Sigmoid colon (tissue), 7 donors: ENCODE measurements at places on chromosomes 1 and 21. TPM values are rescaled to one million over a fixed set of nuclear protein-coding genes. Genes with fewer than 3 reads are reported as not detected.
A peak's percentile ranks its signal among the peaks of the same experiment; 100 is the strongest.

The PCBP3 gene
- 2.4 TPM for polyA plus RNA-seq

The ZYG11B gene
- polyA plus RNA-seq: 9.1 TPM

The ANGPTL3 gene
- polyA plus RNA-seq: not detected

The WDR64 gene
- polyA plus RNA-seq: not detected

- DNase-seq: peak; percentile 83
Measured at GRCh38 chr1:178726087-178726517, 1.1 kb downstream of the RALGPS2 start.

DNA sequence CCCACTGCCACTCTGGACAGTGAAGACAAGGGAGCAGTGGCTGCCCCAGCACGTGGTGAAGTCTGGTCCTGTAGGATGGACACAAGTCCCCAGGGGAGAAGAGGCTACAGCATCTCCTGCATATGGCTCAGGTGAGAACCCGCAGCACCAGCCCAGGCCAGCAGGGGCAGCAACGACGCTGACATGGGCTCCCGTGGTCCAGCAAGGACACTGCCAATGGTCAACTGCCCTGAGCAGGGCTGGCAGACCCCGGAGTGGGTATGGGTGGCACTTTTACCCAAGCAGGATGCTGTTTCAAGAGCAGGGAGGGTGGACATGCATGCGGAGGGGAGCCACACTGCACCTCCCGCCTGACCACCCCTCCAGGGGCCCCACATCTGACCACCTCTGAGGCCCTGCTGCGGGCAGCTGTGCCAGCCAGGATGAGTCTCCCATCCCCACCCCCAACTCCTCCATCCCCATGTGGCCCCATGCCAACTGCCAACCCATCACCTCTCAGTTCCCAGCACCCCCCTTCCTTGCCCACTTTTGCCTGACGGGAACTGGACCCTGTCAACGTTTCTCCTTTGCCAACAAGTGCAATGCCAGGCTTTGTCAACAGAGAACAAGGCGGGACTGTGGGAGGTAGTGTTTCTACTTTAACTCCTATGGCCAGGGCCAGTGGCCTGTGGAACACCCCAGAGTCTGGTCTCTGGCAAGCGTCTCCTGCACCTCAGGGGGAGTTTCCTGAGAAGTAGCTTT, 8.6 kb downstream of the MORN1 start:
- DNase-seq: peak; percentile 67

- DNase-seq: peak; percentile 13
Measured at GRCh38 chr1:54460351-54460750, 54.2 kb upstream of the SSBP3 start.

DNA sequence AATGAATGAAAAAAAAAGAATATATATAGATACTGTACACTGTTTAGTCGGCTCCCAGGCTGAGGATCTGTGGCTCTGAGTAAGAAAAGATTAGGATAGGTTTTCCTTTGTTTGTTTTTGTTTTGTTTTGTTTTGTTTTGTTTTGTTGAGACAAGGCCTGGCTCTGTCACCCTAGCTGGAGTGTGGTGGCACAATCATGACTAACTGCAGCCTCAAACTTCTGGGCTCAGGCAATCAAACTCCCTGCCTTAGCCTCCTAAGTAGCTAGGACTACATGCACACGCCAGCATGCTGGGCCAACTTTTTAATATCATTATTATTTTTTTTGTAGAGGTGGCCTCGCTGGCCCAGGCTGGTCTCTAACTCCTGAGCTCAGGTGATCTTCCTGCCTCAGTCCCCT, 87.9 kb upstream of the PTBP2 start:
- no peak for DNase-seq

- DNase-seq: peak; percentile 77
Measured at GRCh38 chr1:111513410-111514020, 10.1 kb upstream of the ADORA3 start.

DNA sequence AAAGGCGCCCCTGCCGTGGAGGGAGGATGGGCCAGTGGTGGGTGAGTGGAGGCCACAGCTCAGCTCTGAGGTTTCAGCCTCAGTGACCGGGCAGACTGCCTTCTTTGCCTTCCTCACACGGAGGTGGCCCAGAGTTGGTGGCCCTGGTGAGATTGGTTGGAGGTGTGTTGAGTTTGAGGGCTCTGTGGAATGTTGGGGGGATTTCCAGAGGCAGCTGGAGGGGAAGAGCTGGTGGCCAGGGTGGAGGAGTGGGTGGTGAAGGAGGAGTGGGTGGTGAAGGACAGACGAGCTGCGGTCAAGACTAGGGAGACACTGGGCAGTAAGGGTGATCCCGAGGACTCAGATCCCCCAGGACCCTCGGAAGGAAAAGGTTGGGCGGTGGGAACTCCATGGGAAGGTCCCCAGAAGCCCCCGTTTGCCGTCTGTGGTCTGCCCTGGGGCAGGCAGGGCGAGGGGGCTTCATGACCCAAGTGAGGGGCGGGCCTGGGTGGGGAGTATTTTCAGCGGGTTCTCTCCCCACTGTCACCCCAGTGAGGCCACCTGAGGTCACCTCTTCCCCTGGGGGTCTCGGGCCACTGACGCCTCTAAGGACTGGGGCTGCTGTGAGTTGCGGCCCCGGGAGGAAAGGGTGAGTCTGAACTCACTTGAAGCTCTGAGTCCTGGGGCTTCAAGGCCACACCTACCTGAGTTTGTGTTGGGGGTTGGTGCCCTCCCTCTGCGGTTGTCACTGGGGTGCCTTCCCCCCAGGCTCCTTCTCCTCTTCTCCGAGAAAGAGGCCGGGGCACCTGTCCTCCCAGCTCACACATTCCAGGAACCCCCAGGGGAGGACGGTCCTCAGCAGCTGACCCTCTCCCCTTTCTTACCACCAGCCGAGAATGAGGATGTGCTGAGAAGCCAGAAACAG, 22.7 kb upstream of the PIK3CD start:
- DNase-seq: no peak

- DNase-seq: peak; percentile 71
Measured at GRCh38 chr1:15836772-15837669, 10.5 kb upstream of the SPEN start.

DNA sequence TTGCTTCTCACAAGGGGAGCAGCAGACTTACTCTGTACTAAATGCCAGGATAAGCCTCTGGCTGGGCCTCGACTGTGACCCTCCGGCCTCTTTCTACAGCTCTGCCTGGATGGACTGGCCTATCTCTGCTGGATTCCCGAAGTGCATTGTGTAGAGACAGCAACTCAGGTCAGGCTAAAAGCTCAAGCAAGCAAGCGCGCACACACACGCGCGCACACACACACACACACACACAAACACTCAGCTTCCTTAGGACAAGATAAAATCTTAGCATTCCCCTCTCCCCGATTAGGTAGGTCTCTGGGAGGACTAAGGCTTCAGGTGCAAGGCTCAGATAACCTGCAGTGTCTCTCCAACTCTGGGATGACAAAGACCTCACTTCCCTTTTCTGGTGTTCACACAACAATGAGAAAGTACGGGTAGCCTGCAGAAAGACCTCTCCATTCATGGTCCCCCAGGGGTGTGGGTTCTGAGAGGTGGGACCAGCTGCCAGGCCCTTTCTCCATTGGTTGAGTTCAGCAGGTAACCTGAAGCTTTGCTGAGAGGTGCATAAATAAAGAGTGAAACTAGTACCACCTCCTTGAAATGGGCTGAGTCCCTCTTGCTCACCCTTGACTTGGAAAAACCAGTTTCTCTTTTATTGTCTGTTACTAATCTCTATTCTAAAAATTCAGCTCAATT, 155.1 kb upstream of the CAMK1G start:
- DNase-seq: no peak

- DNase-seq: peak; percentile 79
Measured at GRCh38 chr21:43740497-43741156, 21.7 kb downstream of the PDXK start.

- no peak for DNase-seq
Measured at GRCh38 chr1:7438921-7439655, 332.0 kb upstream of the VAMP3 start.

GRCh38 chr1:68120136-68120791, 69.8 kb upstream of the DIRAS3 start:
- DNase-seq: no peak

DNA sequence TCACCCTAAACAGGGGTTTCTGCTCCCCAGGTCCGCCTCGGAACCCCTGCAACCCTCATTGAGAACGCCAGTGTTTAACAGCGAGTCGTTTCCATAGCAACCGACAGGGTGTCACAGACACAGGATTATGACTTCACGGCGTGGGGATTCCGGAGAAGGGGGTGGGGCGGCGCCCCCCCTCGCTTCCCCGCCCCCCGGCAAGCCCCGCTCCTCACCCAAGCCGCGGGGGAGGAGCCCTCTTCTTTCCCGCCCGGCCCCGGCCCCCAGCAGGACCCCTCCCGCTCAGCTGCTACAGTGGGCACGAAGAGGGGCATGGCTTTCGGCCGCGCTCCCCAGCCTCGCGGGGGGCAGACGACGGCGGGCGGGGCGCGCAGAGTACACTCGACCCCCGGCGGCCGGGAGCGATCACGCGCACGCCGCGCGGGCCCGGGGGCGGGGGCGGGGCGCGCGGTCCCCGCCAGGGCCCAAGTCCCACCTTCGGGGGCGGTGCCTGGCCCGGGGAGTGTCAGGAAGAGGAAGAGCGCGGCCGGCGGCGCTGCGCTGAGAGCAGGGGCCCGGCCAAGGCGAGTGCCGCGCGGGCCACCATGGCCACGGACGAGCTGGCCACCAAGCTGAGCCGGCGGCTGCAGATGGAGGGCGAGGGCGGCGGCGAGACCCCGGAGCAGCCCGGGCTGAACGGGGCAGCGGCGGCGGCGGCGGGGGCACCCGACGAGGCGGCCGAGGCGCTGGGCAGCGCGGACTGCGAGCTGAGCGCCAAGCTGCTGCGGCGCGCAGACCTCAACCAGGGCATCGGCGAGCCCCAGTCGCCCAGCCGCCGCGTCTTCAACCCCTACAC, at the start of gene EFHD2:
EFHD2 (plus strand) TSS at position 501 of the 835 bp plus-strand sequence; CDS start at position 585, 84 bp downstream.
- peak; percentile 92 for DNase-seq

DNA sequence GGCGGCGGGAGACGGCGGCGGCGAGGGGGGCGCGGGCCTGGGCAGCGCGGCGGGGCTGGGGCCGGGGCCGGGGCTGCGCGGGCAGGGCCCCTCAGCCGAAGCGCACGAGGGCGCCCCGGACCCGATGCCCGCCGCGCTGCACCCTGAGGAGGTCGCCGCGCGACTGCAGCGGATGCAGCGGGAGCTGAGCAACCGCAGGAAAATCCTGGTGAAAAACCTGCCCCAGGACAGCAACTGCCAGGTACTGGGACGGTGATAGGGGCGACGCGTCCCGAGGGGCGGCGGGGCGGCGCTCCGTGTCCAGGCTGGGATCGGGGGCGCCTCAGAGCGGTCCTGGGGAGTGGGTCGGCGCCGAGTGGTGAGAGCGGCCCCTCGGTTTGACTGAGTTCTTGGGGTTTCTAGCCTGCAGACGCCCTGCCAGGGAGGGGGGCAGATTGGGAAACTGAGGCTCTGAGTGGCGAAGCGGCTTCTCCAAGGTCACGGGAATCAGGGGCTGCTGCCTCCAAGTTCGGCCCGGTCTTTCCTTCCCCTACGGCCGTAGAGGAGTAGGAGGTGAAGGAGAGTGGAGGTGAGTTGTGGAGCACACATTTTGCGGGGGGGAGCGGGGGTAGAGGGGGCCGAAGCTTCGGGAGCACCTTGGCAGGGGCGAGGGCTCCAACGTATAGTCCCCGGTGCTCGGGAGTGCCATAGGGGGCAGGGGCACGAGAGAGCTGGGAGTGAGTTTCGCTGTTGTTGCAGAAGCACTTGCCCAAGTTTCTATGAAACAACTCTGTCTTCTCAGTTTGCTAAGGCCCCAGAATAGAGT, 508 bp downstream of the RAVER2 start:
- DNase-seq: peak; percentile 73

DNA sequence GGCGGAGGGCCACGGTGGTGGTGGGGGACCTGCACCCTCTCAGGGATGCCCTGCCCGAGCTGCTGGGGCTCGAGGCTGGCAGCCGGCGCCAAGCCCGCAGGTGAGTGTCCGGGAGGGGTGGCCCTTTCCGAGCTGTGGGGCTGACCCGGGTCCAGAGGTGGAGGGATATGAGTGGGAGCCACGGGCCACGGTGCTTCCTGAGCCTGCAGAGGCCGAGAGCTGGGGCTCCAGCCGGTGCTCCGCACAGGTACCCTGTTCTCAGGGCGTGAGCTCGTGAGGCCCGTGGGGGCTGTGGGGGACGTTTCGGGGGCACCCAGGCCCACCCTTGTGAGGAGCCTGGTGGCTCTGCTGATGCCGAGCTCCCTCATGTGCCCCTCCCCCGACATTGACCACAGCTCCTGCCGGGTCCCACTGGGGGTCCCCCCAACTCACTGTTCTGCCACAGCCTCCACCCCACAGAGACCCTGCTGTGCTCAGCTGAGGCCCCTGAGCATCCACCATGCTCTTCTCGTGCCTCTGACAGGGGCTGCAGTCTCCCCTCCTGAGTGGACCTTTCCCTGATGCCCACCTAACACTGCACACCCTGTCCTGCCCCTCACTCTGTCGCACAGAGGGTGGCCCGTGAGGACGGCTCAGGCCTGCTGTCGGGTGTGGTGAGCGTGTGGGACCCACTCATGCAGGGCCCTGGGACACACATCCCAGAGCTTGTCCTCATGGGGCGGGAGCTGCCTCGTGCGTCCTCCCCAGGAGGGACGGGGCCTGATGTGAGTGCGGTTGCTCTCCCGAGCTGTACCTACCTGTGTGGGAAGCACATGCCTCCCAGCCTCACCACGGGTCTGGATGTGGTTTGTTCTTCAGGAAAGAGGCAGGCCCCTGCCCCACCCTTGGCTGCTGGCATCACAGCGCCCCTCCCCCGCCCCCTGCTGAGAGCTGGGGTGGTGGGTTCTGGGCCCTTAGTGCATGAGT, 27.5 kb downstream of the SLX9 start:
- peak; percentile 69 for DNase-seq

DNA sequence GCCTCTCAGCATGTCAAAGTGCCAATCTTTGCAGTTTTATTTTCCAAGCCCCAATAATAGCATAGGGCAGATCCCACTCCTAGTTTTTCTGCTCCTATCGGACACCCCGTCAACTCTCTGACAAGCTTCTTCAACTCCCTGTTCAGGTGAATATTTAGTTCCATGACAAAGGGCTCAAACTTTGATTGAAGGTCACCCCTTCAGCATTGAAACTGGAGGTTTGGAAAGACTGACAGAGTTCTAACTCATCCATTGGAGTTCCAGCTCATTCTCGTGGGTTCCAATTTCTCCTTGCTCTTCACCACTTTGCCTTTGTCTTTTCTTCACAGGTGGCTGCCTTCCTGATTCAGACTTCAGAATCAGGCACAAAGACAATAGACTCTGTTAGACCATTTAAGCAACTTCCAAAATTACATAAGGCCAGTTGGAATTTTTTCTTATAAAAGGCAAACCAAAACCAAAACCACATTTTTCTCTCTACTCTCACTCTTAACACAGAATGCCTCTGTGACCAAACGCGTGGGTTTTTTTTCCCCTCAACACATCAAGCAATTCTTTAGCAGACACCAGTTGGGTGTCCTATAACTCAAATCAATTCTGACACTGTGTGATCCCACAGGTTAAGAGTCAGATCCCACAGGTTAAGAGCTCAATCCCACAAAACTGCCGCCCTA, 169.3 kb upstream of the USP25 start:
- no peak for DNase-seq

GRCh38 chr1:241503444-241503843, 16.1 kb downstream of the FH start:
- DNase-seq: no peak
